ENCODE measurements at places on chromosomes 7 and 10.
A peak's percentile ranks its signal among the peaks of the same experiment; 100 is the strongest.

DNA sequence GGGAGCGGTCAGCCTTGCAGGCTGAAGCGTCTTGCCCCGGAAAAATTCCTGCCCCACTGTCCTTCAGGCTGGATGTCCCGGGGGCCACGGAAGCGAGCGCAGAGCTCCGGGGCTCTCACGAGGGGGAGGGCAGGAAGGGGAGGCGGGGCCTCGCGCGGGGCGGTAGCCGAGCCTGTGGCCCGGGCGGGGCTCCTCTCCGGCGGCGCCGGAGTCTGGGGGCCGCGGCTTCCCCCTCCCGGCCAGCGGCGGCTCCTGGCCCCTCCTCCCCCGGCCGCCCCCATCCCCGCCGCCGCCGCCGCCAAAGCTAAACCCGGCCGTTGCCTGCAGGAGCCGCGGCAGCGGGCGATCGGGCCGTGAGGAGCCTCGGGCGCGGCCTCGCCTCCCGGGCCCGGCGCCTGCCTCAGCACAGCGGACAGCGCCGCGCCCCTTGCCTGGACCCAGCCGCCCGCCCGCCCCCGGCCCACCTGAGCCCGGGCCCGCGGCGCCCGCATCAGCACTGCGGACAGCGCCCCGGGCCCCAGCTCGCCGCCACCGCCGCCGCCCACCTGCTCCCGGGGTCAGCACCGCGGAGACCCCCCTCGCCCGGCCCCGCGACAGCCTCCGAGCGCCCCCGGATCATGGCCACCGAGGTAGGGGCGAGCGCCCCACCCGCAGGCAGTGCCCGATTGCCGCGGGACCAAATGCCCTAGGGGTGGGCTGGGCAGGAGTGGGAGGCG is at the start of gene GOLGA7B:
GOLGA7B (plus strand) TSS at position 157 of the 716 bp plus-strand sequence; CDS start at position 618, 461 bp downstream.
- DNase-seq, result peak; percentile 53

- DNase-seq, result no peak
These were observed 25.8 kb downstream of the FBXL13 start for GRCh38 chr7:103048833-103049232.

DNA sequence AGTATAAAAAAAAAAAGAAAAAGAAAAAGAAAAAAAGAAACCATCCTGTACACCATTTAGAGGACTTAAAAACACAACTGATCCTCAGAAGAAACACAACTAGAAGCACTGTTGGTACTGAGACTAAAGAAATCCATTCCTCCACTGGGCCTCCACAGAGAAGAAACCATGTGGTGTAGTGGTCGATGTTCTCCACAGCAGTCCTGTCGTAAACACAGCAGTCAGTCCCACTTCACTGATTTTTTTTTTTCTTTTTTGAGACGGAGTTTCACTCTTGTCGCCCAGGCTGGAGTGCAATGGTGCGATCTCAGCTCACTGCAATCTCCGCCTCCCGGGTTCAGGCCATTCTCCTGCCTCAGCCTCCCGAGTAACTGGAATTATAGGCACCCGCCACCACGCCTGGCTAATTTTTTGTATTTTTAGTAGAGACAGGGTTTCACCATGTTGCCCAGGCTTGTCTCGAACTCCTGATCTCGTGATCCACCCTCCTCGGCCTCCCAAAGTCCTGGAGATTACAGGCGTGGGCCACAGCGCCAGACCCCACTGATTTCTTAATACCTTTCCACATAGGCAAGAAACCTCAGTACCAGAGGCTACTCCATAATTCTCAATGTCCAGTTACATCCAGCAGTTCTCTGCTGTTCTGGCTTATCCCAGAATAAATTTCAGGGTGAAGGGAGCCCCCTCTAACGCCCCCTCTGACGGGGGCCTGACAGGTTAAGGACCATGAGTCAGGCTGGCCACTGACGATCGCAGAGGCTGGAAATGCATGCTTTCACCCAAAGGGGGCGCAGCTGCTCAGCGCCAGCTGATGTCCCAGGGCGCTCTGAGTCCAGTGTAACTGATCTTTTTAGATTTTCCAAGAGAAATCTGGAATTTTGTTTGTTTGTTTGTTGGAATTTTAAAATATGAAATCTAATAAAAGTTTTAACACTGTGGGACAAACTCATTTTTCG is 24.8 kb upstream of the FFAR4 start:
- DNase-seq, result no peak

DNA sequence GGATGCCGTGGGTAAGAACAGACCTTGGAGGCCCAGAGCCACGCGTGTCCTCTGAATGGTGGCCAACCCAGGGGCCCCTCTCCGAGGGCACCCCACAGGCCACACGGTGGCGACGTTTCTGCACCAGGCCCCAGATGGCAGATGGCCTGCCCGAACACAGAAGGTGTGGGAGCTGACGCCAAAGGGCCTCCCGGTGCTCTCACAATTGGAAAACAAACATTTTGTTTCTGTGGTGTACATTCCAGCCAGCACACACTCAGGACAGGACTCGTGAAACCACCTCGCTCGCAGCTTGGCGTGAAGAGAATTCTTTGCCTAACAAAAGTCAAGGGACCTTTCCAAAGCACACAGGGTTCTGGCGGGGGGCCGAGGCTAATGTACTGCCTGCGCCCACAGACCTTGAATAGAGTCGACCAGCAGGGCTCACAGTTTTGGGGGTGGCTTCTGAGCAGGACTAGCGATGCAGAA is 112.1 kb downstream of the FAM53B start:
- DNase-seq, result no peak

DNA sequence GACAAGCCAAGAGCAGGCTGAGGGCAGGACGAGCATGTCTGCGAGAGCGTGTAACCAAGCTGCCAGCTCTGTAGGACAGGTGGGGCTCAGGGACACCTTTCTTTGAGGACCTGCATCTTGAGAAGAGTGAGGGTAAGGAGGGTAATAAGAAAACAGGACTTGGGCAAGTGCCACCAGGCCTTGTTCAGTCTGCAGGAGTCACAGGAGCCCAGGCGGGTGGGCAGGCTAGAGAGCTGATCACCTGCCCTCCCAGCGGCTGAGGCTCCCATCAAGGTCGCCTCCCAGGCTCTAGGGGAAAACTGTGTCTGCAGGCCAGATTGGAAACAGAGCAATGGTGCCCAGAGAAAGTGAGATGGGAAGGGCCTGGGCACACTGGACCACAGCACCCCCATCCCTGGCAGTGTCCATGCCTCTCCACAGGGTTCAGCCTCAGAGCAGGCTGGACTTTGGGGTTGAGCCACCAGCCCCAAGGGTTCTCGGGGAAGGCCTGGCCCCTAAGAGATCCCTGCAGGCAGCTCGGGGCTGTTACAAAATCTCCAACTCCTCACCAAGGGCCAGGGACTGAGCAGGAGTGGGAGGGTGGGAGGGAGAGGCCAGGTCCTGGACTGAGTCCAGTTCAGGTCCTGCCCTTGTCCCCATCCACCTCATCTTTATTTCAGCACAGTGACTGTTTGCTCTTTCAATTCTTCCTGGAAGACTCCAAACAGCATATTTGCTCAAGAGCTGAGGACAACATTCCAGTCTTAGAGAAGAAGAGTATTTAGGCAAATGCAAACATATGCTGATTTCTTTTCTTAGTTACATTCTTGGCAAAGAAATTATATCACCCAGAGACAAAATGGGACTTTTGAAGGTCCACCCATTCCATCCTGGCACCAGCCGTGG is 161.9 kb downstream of the GRID1 start:
- no peak for DNase-seq

GRCh38 chr7:13041368-13041988 is 354.0 kb downstream of the ARL4A start:
- no peak for DNase-seq

GRCh38 chr7:127035203-127035849 is 217.4 kb downstream of the GRM8 start:
- DNase-seq, result no peak

GRCh38 chr10:130561681-130562080 is 425.5 kb downstream of the GLRX3 start:
- no peak for DNase-seq

DNA sequence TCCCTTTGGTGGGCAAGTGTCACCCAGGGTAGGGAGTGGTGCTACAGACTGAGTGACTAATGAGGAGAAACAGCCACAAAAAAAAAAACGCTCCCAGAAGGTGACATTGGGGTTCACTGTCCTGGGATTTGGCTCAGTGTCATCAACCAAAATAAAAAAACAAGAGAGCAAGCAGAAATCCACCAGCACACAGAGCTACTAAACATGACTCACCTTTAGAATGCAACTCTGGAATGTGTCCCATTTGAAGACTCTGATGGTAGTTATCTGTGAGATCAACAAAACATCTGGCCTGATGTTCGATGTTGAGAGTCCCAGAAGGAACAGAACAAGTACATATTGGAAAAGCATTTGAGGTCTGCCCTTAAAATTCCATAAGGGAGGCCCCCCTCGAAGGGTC is 200.3 kb upstream of the LYZL2 start:
- no peak for DNase-seq

DNA sequence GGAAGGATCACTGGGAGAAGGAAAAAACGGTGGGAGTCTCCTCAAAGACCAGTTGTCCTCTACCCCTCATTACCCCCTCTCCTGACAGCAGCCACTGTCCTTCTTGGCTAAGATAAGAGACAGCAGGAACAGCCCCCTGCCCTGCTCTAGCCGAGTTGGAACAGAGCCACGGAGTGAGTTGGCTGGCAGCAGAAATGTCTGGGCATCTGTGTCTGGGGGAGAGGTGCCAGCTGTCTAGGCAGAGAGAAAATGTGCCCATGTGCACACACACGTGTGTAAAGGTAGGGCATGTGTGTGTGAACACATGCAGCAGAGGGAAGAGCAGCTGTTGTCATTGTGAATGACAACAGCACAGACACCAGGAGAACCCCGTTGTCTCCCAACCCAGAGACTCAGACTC is 9.4 kb upstream of the HILPDA start:
- no peak for DNase-seq

- DNase-seq, result no peak
These were observed 196.9 kb downstream of the GRID1 start for GRCh38 chr10:86169506-86170254.

GRCh38 chr7:30755384-30756154 is 3.6 kb downstream of the INMT start:
- no peak for DNase-seq

DNA sequence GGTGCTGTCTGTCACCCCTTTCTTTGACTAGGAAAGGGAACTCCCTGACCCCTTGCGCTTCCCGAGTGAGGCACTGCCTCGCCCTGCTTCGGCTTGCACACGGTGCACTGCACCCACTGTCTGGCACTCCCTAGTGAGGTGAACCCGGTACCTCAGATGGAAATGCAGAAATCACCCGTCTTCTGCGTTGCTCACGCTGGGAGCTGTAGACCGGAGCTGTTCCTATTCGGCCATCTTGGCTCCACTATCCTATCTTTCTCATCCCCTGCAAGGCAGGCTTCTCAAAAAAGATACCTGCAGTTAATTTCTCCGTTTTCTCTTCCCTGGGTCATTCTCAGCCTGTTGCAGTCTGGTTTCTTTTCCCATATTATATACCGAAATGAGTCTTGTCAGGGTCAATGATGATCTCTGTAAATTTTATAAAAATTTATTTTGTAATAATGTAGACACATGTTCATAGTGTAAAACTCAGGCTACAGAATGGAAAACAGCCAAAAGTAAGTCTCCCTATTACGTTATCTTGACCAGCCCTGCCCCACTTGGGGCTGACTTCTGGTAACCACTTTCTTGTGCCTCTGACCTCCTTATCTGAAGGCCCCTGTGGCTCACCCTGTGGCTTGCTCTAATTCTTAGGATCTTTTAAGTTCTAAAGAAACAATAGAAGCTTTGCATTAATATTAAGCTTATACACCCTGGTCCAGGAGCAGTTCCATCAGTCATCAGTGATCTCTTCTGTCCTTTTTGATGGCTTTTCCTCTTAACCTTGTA is 20.7 kb downstream of the BLVRA start:
- no peak for DNase-seq
